Activated T-helper 1 cell treated with anti-CD3 and anti-CD28 coated beads, Interleukin-2, amount 50 U/mL, for 16 hours (primary cell): ENCODE measurements at places on chromosomes 5 and 9.

- DNase-seq: no peak
These were observed 120.7 kb downstream of the RNF180 start for GRCh38 chr5:64286381-64286780.

DNA sequence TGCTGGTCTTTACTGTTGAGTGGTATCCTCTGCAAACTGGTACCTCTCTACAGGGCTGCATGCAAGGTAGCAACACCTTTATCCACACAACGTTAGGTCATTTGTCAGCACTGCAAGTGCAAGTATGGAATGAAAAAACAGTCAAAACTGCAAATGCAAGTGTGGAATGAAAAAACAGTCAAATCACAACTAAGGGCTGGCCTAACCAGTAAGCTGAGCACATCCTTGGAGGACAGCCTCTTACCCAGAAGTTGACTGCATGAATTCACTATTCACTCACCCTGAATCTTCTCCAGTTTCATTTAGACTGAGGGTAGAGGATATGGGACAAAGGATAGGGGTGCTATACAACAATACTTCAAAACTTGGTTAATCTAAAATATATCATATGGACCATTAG lies 158.4 kb downstream of the PPP2R2B start:
- DNase-seq: no peak

- no peak for DNase-seq
These were observed 50.4 kb upstream of the RNF130 start for GRCh38 chr5:180121826-180122413.

GRCh38 chr5:24325306-24325832 lies 319.4 kb downstream of the CDH10 start:
- DNase-seq: no peak

- no peak for DNase-seq
These were observed 49.6 kb downstream of the ANKRD55 start for GRCh38 chr5:56183506-56183905.

- no peak for DNase-seq
These were observed 13.1 kb downstream of the UHRF2 start for GRCh38 chr9:6426117-6426516.

DNA sequence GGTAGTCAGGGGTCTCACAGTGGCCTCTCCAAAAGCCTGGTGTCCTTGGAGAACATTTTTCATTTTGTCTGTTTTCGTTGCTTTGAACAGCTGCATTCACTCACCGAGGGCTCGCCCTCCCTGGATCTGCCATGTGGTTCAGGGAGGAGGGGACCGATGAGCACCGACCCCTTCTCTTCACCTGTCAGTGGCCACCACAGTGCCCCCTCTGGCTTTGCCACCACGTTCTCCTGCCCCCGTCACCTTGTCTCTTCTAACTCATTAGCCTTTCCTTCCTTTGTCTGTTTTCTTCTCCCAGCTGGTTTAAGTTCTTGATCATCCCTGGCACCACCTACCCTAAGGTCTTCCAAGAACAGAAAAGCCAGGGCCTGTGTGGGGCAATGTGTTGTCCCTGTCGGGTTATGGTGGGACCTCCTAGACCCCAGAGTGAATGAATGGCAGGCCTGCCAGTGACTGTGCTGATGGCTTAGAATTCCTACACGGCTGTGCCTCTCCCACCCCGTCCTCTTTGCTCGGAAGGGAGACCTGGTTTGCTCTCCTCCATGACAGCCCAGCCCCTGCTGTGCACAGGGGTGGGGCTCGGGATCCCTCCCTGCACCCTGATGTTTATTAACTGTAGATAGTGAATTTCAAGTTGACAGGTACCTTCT lies 90.0 kb downstream of the ANKRD33B start:
- DNase-seq: no peak
